RWPE2 (cell line): ENCODE measurements at places on chromosomes 3 and 15.
A peak's percentile ranks its signal among the peaks of the same experiment; 100 is the strongest.

DNA sequence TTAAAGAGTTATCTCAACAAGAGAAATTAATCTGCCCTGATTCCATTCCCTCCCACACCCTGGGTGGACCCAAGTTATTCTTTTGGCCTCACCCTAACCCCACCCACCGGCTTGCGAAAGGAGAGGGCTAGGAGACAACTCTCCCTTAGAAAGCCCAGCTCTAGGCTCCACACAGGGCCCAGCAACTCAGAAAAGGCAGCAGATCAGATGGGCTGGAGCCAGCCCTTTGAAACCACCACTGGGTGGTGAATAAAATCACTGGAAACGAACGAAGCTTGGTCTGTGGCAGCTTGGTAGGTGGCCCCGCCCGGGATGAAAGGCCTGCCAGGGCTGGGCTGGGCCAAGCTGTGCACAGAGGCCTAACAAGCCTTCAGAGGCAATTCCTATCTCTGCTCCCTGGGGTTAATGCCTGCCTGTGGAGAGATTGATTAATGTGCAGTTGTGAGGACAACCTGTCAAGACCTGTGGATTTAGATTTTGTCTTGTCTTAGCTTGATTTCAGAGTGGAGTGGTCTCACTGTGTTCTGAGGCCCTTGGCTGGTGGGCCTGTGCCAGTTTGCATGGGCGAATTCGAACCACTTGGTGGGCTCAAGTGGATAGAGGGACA lies 38.8 kb downstream of the BHLHE40 start:
- H3K4me3 ChIP-seq, result no peak overlapping the region
- no peak for DNase-seq
- H3K27me3 ChIP-seq, result no peaks in the 10 kb centered on the region
- H3K27ac ChIP-seq, result peak overlapping the region; percentile 99
- H3K4me1 ChIP-seq, result peaks cover 66% of the 10 kb centered on the region

- no peaks in the 10 kb centered on the region; the same call in 1 of the 2 replicates for H3K36me3 ChIP-seq
- no peaks in the 10 kb centered on the region for H3K4me1 ChIP-seq
- no peaks in the 10 kb centered on the region for H3K27me3 ChIP-seq
- no peak overlapping the region for H3K27ac ChIP-seq
Measured at GRCh38 chr15:55168350-55168974, 28.3 kb downstream of the RSL24D1 start.

- H3K4me3 ChIP-seq, result no peak overlapping the region
- no peaks in the 10 kb centered on the region for H3K27me3 ChIP-seq
- DNase-seq, result no peak
- H3K27ac ChIP-seq, result no peak overlapping the region
- peaks cover 33% of the 10 kb centered on the region for H3K4me1 ChIP-seq
Measured at GRCh38 chr3:150740733-150741496, 22.1 kb downstream of the SIAH2 start.

DNA sequence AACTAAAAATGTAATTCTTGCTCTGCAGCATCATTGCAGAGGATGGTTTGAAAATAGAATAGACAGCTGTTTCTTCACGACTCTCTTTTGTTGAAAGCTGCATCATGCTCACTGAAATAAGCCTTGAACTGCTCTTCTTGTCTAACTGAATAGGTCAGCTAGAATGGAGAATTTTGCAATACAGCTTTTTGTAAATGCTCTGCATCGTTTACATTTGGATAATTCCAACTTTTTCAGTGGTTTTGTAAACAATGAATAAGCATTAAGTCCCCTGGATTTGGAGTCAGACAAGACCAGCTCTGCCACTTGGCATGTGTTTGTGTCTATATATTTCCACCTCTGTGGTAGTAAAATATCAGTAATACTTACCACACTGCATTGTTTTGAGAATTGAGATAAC lies 95.2 kb downstream of the PLSCR2 start:
- no peaks in the 10 kb centered on the region for H3K4me1 ChIP-seq
- no peak overlapping the region for H3K27ac ChIP-seq
- no peaks in the 10 kb centered on the region for H3K27me3 ChIP-seq
- H3K4me3 ChIP-seq, result no peak overlapping the region
- DNase-seq, result no peak
- no peaks in the 10 kb centered on the region for H3K36me3 ChIP-seq

GRCh38 chr3:27293939-27294338 lies 75.2 kb downstream of the NEK10 start:
- no peaks in the 10 kb centered on the region for H3K36me3 ChIP-seq
- H3K4me1 ChIP-seq, result no peaks in the 10 kb centered on the region
- no peak for DNase-seq
- H3K4me3 ChIP-seq, result no peak overlapping the region

- no peaks in the 10 kb centered on the region for H3K4me1 ChIP-seq
- no peak for DNase-seq
- no peak overlapping the region for H3K4me3 ChIP-seq
- no peak overlapping the region for H3K27ac ChIP-seq
- H3K27me3 ChIP-seq, result no peaks in the 10 kb centered on the region
Measured at GRCh38 chr3:153439780-153440179, 277.8 kb downstream of the RAP2B start.

DNA sequence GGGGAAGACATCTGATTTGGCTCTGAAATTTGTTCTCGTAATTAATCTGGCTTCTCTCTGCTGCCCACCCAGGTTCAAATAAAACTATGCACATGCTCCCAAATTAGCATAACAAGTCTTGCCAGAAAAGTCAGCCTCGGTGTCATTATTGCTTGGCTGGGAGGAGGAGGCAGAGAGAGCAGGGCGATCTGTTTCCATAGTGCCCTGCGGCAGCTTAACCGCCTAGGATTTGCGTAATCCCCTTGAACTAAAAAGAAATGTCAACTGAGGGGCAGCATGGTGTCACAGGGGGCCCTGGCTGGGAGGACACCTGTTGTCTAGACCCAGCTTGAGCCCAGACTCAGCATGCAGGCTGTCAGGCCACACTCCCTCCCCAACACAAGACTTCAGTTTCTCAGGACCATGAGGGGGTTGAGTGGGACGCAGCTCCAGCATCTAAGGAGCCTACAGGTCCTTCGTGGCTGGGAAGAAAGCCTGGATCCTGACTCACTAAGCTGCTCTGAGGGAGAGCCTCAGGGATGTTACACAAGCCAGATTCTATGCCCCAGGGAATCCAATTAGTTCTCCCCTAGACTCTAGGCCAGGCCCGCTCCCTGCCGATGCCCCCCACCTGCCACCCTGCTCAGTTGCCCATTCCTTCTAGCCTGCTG lies 17.3 kb downstream of the MRPS11 start:
- no peaks in the 10 kb centered on the region for H3K27me3 ChIP-seq
- no peak overlapping the region for H3K4me3 ChIP-seq
- no peaks in the 10 kb centered on the region for H3K36me3 ChIP-seq
- no peak for DNase-seq

DNA sequence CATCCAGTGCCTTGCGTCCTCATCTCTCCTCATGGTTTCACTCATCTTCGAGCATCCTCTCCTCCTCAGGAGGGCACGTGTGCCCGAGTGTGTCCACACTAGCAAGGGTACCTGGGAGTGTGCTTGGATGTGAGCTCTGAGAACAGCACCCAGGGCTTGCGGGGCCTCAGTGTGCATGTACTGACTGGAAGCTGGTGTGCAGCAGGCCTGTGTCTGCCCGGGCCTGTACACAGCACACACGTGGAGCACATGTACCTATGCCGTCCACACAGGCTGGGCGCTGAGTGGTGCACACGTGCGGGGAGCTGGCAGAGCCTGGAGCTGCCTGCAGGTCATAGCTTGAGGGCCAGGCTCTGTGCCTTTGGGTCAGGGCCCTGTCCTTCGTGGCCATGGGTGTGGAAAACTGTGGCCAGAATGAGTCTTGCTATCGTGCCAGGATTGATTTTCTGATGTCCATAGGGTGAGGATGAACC lies 34.9 kb downstream of the TSPAN3 start:
- H3K27me3 ChIP-seq, result no peaks in the 10 kb centered on the region
- DNase-seq, result peak; percentile 65
- no peak overlapping the region for H3K27ac ChIP-seq
- H3K4me1 ChIP-seq, result no peaks in the 10 kb centered on the region
- H3K36me3 ChIP-seq, result no peaks in the 10 kb centered on the region

DNA sequence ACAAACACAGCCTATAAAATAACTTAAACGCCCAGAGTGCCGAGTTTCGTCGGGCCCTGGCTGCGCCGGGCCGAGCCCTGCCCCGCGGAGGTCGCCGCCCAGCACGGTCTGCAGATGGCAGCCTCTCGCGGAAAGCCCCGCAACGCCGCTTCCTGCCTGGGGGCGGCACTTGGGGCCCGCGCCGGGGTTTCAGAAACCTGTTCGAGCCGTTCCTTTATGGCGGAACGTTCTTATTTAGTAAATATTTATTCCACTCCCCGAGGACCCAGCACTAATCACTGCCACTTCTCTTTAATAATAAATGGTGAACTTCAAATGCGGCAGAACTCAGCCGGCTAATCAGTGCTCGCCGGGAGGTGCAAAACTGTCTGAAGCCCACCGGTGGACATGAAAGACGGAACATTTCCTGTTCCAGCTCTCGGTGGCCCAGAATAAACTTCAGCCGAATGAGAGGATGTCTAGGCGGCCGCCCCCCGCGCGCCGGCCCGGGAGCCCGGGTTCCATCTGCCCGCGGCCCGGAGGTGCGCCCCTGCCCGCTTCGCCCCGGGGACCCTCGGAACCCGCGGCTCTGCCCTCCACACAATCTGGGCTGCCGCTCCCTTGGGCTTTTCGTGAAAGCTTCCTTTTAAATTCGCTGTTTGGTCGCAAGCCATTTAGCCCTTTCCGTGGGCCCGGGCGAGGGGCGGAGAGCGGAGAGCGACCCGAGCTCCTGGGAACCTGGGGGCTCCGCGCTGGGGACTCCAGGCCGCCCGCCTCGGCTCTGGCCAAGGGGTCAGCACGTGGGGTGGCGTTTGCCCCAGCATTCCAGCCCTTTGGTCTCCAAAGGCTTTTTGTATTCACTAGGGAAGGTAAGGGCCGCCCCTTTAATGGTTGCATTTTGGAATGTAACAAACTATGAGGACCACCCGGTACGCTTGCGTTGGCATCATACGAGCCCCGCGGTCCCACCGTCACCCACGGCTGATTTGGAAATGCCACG lies 110.8 kb upstream of the ATP11B start:
- H3K27me3 ChIP-seq, result no peaks in the 10 kb centered on the region
- H3K36me3 ChIP-seq, result no peaks in the 10 kb centered on the region
- H3K27ac ChIP-seq, result peak overlapping the region; percentile 28
- H3K4me3 ChIP-seq, result peak overlapping the region; percentile 37
- peaks cover 15% of the 10 kb centered on the region for H3K4me1 ChIP-seq

DNA sequence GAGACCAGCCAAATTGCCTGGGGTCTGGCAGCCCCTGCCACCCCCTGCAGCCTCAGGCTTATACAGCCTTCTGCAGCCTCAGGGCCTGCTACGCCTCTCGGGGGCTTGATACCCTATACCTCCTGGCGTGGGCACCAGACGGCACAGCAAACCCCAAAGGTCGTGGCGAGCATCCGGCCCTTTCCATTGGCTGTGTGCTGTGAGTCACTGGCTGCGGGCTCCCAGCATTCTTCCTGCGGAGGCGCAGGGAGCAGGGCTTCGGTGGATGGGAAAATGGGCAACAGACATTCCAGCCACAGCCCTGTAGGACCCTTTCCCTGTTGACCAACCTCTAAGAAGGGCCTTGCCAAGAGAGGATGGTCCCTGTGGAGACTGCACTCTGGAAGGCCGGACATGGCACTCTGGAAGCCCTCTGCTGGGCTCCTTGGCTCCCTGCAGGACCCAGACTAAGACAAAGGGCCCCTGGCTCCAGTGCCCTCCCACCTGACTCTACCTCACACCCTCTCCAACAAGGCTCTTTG lies 59.6 kb downstream of the ITGA11 start:
- no peak overlapping the region for H3K27ac ChIP-seq
- no peaks in the 10 kb centered on the region for H3K36me3 ChIP-seq
- H3K4me3 ChIP-seq, result no peak overlapping the region
- DNase-seq, result peak; percentile 62
- H3K4me1 ChIP-seq, result no peaks in the 10 kb centered on the region

DNA sequence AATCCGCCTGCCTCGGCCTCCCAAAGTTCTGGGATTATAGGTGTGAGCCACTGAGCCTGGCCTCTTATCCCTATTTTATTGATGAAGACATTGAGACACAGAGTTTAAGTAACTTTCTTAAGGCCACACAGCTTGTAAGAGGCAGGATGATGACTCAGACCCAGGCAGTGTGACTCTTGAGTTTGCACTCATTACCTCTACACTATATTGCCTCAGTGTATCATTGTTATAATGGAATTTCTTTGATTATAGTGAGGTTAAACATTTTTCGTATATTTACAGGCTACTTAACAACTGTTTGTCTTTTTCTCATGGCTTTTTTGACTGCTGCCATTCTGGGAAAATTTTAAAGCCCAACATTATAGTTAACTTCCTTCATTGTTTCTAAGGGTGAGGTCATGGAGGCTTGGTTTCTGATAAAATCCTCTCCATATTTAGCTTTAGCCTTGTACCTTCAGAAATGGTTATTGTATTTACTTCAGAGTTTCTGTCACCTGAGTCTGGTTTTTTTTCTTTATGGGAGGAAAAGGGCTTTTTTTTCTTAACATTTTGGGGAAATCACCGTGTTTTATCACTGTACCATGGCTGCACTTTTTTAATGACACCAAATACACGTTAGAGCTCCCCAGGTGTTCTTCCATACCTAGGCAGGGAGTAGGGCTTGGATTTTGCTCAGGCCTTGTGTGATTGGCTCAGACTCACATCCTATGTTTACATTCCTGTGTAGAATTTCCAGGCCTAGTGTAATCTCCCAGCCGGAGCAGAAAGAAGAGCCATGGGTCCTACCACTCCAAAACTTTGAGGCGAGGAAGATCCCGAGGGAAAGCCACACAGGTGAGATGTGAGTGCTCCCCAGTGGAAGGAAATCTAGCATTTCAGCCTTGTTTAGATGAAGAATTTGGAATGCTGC lies 6.3 kb downstream of the ZNF774 start:
- no peak for DNase-seq
- H3K27ac ChIP-seq, result peak overlapping the region; percentile 15
- peaks cover 23% of the 10 kb centered on the region for H3K36me3 ChIP-seq
- no peak overlapping the region for H3K4me3 ChIP-seq

DNA sequence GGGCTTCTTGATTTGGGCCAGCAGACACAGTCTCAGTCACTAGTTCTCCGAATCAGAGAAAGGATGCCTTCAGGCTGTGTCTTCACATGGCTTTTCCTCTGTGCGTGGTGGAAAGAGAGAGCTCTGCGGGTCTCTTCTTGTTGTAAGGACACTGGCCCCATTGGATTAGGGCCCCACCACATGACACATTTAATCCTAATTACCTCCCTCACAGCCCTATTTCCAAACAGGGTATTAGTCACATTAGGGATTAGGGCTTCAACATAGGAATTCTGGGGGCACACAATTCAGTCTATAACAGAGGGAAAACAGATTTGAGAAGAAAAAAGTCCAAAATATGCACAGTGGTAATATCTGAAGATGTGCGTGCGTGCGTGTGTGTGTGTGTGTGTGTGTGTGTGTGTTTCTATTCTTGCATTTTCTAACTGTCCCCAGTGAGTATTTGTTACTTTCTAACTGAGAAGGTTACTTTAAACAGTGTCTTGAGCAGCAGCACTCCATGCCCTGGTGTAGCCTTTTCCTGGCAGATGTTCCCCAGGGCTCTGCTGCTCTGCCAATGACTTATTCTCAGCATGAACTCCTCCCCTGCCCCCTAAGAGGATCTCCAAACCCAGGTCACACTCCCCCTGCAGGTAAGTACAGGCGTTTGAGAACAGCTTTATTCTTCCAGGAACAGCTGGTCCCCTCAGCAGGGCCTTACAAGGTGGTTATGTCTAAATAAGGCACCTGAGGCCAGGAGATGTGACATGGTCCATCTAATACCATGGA lies 72.9 kb downstream of the RPL39L start:
- H3K27ac ChIP-seq, result no peak overlapping the region
- H3K36me3 ChIP-seq, result no peaks in the 10 kb centered on the region
- no peak for DNase-seq
- H3K4me3 ChIP-seq, result no peak overlapping the region
- H3K4me1 ChIP-seq, result peaks cover 36% of the 10 kb centered on the region

GRCh38 chr3:34361921-34362320 lies 563.5 kb downstream of the PDCD6IP start:
- H3K36me3 ChIP-seq, result no peaks in the 10 kb centered on the region
- H3K4me3 ChIP-seq, result no peak overlapping the region
- DNase-seq, result no peak
